ENCODE measurements at places on chromosomes 7 and 10.
A peak's percentile ranks its signal among the peaks of the same experiment; 100 is the strongest.

DNA sequence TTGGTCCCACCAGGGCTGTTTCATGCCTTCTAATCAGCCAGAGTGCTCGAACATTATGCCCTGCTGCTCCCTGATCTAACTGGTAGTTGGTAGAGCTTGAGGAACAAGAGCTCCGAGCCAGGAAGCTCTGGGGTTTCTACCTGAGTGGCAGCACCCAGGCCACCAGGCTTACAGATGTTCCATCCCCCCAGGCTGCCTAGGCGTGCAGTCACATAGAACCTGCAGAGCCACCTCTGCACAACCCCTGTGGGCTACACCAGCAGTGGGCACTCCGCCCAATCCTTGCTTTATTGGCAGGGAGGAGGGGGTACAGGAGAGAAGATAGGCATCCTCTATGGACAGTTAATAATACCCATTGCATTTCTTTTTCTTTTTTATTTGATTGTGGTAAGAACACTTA is 21.8 kb downstream of the MAP3K8 start:
- no peak for DNase-seq

- no peak for DNase-seq
Measured at GRCh38 chr10:73786512-73786885, 1.1 kb downstream of the ZSWIM8 start.

GRCh38 chr7:144579687-144580086 is 176.2 kb upstream of the NOBOX start:
- no peak for DNase-seq

DNA sequence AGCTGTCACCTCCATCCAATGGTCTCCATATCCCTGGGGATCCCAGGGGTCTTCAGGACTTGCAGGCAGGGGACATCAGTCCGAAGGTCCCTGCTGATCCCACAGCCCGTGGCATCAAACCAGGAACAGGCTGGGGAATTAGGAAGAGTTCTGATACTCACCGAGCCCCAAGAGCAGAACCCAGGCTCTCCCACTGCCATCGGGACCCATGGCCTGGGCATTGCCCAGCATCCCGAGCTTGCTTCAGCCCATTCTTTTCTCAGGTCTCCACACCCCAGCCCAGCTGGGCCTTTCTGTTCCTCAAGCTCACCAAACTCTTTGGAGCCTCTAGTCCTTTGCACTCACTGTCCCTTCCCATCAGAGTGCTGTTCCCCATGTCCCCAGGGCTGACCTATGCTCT is 280.9 kb downstream of the GRID1 start:
- DNase-seq = no peak

- DNase-seq = no peak
Measured at GRCh38 chr7:151238924-151239836, 6.9 kb downstream of the CHPF2 start.

DNA sequence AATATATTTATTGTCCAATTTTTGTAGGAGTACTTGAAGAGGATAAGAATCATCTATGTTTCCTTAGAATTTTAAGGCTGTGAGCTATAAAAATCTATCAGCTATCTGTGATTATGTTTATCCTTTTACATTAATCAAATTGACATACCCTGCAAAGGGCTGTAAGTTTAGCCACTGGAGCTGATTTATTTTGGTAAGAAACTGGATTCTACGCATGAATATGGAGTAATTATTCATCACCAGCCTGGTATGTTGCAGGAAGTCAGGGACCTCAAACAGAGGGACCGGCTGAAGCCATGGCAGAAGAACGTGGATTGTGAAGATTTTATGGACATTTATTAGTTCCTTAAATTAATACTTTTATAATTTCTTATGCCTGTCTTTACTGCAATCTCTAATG is 696.9 kb downstream of the DNAJB9 start:
- no peak for DNase-seq

GRCh38 chr10:26857991-26858706 is 2.6 kb downstream of the ABI1 start:
- DNase-seq = peak; percentile 59

GRCh38 chr10:18159557-18159956 is 19.3 kb downstream of the CACNB2 start:
- DNase-seq = no peak

DNA sequence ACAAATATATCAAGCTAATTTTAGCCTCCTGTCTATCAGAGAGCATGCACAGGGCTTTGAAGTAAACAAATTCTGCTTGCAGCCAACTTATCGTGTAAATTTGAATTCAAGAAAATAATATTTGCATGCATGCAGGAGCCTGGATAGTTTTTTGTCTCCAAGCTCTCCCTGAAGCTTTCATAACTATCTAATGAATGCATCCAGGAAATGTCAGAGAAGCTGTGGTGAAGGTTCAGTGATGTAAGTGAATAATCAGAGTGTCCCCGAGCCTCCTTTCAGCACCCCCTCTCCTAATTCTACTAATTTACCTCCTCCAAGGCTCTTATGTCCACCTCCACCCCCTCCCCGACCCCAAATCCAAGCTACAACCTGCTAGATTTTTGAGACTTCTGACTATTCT is 172.0 kb upstream of the ZNF32 start:
- no peak for DNase-seq

GRCh38 chr10:61933859-61934555 is 32.5 kb downstream of the ARID5B start:
- DNase-seq = no peak

GRCh38 chr7:80520199-80520598 is 8.3 kb upstream of the GNAT3 start:
- no peak for DNase-seq

DNA sequence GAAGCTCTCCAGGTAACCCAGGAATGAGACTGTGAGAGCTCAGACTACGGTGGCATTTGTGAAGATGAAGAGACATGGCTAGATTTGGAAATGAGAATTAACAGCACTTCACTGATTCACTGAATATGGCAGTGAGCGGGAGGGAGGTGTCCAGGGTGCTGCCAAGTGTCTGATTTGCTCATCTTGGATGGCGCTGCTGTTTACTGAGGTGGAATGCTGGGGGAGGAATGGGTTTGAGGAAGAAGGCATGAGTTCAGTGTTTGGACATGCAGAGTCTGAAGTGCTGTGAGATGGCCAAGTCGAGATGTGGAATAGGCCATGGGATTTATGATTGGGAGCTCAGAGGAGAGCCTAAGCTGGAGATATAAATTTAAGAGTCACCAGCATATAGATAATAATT is 437.1 kb upstream of the NPVF start:
- DNase-seq = no peak

Data from myocyte (in vitro differentiated cells).